ENCODE measurements at places on chromosomes 7 and 10. TPM values are rescaled to one million over a fixed set of nuclear protein-coding genes. Genes with fewer than 3 reads are reported as not detected.

Gene PSPH
- 19.9 TPM for total RNA-seq

Gene SFTPD
- total RNA-seq = not detected

Gene UROS
- 45.6 TPM for total RNA-seq

Gene TMEM139
- total RNA-seq = 2.1 TPM

Gene TES
- total RNA-seq = 207 TPM

Gene SPDYE6
- total RNA-seq = not detected

Gene MBL2
- total RNA-seq = not detected

Gene TAS2R4
- 8.1 TPM for total RNA-seq

Gene CNTNAP2
- total RNA-seq = 23.3 TPM

Gene NEURL1
- 5.2 TPM for total RNA-seq

Gene PRKAR1B
- 12.3 TPM for total RNA-seq

Gene ENO4
- 0.74 TPM for total RNA-seq

Gene AEBP1
- total RNA-seq = 57.2 TPM

Gene LRRN3
- 39.1 TPM for total RNA-seq

Gene TLX1
- not detected for total RNA-seq

Gene FAM25C
- not detected for total RNA-seq

Gene CTAGE4
- total RNA-seq = 7.8 TPM

Gene TMEM168
- total RNA-seq = 84.2 TPM

Gene OR9A2
- total RNA-seq = 1.1 TPM

Gene FAM131B
- total RNA-seq = 4.1 TPM

Gene IGF2BP3
- total RNA-seq = 65.7 TPM

Gene TRIM50
- 0.21 TPM for total RNA-seq

Gene ARL3
- 8.5 TPM for total RNA-seq

Gene CYP51A1
- 124 TPM for total RNA-seq

Gene PCLO
- 6.5 TPM for total RNA-seq

Gene TDRD1
- total RNA-seq = 0.53 TPM

Gene PLAU
- total RNA-seq = 9.5 TPM

All from urinary bladder (tissue), 4 donors.